ENCODE measurements at places on chromosomes 13 and 19.

DNA sequence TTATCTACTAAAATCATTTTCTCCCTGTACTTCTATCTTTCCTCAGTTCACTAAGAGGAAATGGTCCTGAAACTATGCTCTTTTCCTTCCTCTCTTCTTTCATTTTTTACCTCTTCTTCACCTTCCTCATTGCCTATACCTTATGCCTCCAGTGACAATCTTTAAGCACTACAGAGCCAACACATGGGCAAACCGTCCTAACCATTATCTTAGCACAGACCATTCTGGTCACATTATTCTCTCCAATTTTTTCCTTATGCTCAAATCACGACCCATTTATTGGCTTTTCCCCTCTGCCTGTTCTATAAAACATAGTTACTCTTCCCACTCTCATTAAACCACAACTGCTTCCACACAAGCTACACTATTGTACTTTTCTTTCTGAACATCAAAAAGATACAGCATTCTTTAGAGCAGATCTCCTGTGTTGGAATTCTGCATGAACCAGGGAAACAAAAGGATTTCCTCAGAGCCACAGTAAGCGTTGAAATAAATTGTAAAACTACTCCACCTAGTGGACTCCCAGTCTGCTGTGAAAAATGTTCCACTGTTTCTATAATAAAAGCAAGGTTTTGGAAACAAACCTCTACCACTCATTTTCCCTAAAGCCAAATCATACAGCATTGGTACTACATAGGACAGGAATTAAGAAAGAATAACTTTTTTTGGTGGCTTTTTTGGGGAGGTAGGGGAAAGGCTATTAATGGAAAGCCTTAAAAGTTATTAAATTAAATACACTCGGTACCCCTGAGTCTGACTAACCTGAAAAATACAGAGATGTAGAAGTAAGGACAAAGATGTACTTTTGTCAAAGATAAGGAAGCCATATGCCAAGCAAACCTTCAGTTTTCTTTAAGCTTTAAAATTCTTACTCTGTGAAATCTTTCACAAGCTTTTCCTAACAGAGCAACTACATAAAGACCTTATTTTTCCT lies 19.5 kb downstream of the NUFIP1 start:
- DNase-seq: no peak

GRCh38 chr19:47896773-47897172 lies 10.7 kb upstream of the SULT2A1 start:
- DNase-seq: no peak

- no peak for DNase-seq
These were observed 39.5 kb downstream of the PCCA start for GRCh38 chr13:100128373-100128772.

- no peak for DNase-seq
These were observed 18.4 kb upstream of the MYCBP2 start for GRCh38 chr13:77345150-77345780.
